Adrenal gland (tissue), 19 donors: ENCODE measurements at places on chromosomes 4 and X. TPM values are rescaled to one million over a fixed set of nuclear protein-coding genes. Genes with fewer than 3 reads are reported as not detected.

DNA sequence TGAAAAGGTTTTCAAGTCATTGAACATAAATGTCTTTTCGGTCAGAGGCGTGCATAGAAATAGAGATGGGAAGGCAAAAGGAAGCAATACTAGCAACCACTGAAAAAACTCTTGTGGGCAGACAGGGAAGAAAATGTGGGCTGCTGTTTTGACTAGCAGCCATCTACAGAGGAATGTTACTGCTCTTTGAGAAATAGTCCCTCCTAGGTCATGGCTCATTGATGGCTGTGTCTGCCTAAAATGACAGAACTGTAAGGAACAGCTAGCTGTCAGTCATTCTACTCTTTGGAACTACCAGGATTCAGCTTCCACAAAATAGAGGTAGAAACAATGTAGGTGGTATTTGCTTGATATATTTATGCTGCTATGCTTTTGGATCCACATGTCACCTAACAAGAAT is 26.9 kb upstream of the TMPRSS11B start:
- DNase-seq, result no peak

DNA sequence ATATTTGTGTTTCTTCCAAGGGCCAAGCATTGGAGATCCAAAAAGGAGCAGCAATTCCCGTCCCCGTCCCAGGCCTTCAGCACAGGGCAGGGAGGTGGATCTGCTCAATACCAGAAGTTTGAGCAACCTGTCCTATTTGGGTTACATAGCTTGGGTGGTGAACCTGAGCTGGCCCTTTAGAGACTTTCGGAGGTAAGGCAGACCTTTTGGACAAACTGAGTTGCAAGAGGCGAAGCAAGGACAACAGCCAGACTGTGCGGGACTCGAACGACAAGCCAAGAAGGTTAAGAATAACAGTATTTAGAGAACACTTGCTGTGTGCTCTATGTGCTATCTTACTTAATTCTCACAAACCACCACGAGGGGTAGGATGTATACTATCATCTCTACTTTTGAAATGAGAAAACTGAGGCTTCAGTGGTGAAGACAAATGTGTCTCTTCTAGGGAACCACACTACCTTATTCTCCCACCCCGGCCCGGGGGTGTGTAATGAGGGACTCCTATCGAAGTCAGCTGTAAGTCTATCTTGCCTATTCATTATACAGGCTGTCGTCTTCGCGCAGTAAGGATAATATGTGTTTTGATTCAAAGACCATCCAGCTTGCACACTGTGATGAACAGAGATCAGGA is 1.3 kb downstream of the NOP14 start:
- DNase-seq, result no peak

DNA sequence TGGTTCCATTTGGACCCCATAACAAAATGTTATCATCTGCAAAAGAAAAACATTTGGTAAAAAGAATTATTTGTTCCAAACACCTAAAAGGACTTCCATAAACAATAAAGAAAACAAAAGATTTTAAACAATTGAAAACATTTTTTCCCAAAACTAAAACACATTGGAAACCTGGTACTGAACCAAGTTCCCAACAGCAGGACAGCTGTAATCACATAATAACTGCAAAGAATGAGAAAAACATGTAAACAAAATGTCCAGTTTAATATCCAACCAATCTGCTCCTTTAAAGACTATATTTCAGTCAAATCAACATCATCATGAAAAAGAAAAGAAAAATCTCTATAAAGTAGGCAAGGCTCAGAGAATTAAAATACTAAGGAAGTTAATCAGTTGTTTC is 36.3 kb downstream of the PRDM5 start:
- no peak for DNase-seq

- DNase-seq, result no peak
These were observed 197.0 kb downstream of the CAMK2D start for GRCh38 chr4:113564493-113564892.

GRCh38 chr4:42446823-42447222 is 49.5 kb downstream of the SHISA3 start:
- no peak for DNase-seq

GRCh38 chr4:105741548-105741947 is 33.0 kb downstream of the GSTCD start:
- no peak for DNase-seq

DNA sequence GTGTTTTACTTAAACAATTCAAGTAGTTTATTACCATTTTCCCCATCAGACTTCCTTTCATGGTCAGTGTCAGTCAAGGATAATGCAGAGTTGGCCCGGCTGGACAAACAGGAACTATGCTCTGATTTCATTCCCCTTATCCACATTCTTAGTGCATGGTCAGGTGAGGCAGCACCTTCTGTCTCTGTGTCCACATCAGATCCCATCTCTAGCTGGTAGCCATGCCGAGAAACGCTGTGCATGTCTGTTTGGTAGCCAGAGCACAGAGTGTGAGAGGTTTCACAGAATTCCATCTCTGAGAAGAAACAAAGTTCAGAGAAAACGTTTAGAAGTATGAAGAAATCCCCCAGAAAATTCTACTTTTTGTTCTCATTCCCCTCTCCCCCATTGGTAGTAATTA is 423.7 kb upstream of the TEX13C start:
- DNase-seq, result no peak

- DNase-seq, result no peak
These were observed 47.9 kb downstream of the TLR10 start for GRCh38 chr4:38734911-38735310.

- no peak for DNase-seq
These were observed 15.6 kb downstream of the PNMA6F start for GRCh38 chrX:153305972-153306371.

DNA sequence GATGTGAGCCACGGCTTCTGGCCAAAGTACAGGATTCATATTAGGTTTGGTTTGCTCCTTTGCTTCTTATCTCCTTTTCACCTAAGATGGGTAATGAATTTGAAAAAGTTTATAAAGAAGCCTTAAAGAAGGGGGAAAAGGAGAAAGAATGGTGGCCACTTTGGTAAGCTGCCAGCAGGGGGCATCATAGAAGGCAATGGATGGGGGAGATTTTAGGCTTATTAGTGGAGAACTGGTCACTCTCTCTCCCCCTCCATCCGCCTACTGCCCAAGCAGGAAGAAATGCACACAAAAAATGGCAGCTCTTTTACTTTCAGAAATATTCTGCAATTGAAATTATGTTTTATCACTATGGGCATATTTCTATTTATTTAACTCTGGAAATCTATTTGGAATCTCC is 32.0 kb downstream of the SPARCL1 start:
- DNase-seq, result no peak

GRCh38 chr4:1251773-1252066 is 2.8 kb upstream of the CTBP1 start:
- no peak for DNase-seq

GRCh38 chrX:150225266-150225665 is 137.9 kb upstream of the MAMLD1 start:
- no peak for DNase-seq

GRCh38 chr4:83490876-83491450 is 6.1 kb upstream of the ABRAXAS1 start:
- no peak for DNase-seq

DNA sequence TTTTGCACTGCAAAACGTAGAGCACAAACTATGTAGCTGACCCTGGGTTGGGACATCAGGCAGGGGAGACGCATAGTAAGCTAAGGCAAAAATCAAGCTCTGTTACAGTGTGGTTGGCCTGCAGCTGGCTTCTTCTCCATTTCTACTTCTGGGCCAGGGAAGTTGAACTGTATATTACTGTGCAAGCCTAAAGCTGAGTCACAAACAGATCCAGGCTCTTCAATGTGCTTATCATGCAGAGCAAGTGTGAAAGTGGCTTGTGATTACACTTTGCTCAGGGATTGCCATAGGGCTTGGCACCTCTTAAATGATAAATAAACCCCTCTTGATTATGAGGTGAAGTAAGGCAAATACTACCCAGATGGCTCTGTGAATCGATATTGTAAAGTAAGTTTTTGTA is 40.5 kb downstream of the CLDN34 start:
- DNase-seq, result no peak

GRCh38 chrX:7233580-7234406 is 85.8 kb upstream of the PUDP start:
- no peak for DNase-seq

- DNase-seq, result no peak
These were observed 1632.9 kb upstream of the TENM3 start for GRCh38 chr4:180610324-180610723.

- DNase-seq, result no peak
These were observed 9.7 kb upstream of the TMEM165 start for GRCh38 chr4:55386073-55386472.

DNA sequence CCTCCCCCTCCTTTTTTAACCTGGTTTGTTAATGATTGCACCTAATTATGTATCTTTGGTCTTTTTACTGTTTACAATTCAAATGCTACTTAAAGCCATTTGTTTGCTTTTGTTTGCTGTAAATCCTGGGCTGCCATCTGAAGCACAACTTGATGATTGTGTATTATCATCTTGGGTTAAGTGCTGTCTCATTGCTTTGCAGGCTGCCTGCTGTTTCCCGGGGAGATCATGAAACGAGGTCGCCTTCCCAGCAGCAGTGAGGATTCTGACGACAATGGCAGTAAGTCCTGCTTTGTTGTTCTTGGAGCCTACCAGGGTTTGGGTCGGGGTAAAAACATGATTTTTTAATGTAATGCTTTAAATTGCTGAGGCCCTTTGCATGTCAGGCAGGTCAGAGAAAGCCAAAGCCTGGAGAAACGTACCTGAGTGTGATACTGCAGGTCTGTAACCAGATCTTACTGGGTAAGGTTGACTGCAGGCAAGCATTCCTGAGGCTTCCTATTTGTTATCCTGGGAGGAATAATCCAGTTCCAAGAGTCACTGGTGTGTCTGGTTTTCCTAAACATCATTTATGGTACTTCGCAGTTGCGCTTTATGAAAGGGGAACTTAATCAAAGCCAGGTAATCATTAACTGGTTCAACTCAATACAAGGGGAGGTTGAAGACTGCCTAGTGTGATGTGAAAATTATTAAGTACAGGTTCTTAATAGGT is 22.2 kb downstream of the JADE1 start:
- peak; percentile 59 for DNase-seq

- no peak for DNase-seq
These were observed 33.4 kb upstream of the ENPP6 start for GRCh38 chr4:184250795-184251669.

GRCh38 chr4:127604949-127605709 is 27.6 kb upstream of the INTU start:
- DNase-seq, result no peak

- no peak for DNase-seq
These were observed 72.0 kb upstream of the MED14 start for GRCh38 chrX:40807384-40807783.

- DNase-seq, result no peak
These were observed 1.1 kb downstream of the CFAP299 start for GRCh38 chr4:80336582-80336981.

The MMRN1 gene
- 11.6 TPM for total RNA-seq

The GLOD5 gene
- total RNA-seq, result not detected

The MAOB gene
- 86.5 TPM for total RNA-seq

The C4orf51 gene
- total RNA-seq, result not detected

The XAGE2 gene
- total RNA-seq, result not detected

The LRRC66 gene
- total RNA-seq, result 0.44 TPM

The GLRA3 gene
- total RNA-seq, result not detected

The EDA gene
- total RNA-seq, result 17.0 TPM
